ENCODE measurements at places on chromosomes 13 and 19.

GRCh38 chr13:110237875-110238817 is 68.8 kb downstream of the COL4A1 start:
- DNase-seq: no peak

GRCh38 chr19:54420383-54421168 is 5.3 kb downstream of the TTYH1 start:
- peak; percentile 59 for DNase-seq

DNA sequence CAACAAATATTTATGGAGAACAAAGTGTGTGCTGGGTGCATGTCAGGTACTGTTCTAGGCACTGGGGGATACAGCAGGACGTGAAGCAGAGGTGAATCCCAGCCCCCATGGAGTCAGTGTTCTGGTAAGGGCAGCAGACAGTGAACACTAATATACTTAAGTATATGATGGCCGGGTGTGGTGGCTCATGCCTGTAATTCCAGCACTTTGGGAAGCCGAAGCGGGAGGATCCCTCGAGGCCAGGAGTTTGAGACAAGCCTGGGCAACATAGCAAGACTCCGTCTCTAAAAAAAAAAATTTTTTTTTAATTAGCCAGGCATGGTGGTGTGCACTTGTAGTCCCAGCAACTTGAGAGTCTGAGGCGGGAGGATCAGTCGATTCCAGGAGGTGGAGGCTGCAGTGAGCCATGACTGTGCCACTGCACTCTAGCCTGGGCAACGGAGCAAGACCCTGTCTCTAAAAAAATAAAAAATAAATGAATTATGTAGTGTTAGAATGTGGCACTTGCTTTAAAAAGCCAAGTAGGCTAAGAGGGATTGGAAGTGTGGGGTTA is 22.6 kb downstream of the CHST8 start:
- DNase-seq: no peak

DNA sequence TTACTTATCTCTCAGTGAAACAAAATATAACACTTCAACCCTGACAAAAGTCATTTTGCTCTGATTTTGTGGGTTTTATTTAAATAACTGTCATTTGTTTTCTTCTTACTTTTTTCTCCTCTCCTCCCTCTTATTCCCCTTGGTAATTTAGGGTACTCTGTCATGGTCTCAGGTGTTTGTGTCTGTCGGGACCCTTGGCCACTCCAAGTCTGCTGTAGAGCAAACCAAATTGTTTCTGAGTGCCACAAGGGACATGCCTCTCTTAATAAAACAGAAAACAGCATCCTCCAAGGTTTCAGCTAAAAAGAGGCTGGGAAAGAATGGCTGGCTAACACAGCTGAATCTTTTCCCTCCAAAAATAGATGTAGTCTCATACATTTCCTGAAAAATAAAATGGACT is 573.1 kb upstream of the KLF12 start:
- no peak for DNase-seq

DNA sequence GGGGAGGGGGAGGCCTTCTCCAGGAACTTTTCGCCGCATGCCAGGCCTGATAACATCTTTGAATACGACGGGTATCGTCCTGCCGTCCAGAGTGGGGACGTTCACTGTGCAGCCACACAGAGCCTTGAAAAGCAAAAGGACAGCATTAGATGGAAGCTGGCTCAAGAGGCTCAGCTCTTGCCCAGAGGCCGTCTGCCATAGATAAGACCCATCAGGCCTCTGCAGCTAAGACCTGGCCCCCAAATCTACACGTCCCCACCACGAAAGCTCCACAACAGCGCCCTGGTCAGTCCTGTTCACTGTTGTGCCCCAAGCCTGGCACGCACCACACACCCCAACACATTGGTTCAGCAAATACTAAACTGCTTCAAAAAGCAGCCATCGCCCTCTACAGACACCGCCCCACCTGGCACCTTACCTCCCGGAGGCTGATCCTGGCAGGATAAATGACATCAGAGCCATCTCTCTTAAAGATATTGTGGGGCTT is 2.1 kb downstream of the DNAJB1 start:
- DNase-seq: no peak

Measured in renal pelvis (tissue), 12 donors.